ENCODE measurements at places on chromosomes 12 and 14.

- DNase-seq, result no peak
These were observed 49.2 kb upstream of the AEBP2 start for GRCh38 chr12:19390051-19390598.

DNA sequence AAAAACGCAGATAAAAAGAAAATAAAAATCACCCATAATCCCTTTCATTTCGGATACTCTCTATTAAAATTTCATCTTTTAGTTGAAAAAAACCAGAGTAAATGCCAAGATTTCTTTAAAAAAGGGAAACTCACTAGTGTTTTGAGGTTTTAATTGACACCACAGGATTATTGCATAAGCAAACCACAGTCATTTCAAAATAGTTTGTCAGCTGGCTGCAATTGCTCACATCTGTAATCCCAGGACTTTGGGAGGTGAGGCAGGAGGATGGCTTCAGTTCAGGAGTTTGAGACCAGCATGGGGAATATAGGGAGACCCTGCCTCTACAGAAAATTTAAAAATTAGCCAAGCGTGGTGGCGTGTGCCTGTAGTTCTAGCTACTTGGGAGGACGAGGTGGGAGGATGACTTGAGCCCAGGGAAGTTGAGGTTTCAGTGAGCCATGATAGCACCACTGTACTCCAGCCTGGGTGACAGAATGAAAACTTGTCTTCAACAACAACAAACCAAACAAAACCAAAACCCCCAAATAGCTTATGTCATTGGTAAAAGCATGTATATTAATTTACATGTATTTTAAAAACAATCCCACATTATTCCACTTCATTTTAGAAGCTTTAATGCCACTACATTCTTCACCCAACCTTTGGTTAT is 48.8 kb downstream of the SYNE2 start:
- no peak for DNase-seq

DNA sequence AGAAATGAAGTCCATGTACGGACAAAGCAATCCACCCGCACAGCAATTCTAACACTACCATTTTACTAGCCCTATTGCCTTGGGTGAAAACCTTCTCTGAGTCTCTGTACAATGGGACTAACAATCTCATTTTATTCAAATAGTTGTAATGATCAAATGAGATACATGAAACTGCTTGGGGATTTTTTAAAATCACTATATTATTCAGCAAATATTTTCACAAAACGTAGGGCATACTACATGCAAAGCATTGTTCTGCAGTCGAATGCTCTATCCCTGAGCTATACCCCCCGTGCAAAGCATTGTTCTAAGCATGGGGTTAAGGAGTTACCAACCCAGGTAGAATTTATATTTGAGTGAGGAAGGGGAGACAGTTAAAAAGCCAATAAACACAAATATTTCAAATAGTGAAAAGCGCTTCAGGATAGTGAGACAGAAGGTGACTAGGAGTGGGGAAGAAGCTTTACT is 554 bp upstream of the ATF7 start:
- no peak for DNase-seq

DNA sequence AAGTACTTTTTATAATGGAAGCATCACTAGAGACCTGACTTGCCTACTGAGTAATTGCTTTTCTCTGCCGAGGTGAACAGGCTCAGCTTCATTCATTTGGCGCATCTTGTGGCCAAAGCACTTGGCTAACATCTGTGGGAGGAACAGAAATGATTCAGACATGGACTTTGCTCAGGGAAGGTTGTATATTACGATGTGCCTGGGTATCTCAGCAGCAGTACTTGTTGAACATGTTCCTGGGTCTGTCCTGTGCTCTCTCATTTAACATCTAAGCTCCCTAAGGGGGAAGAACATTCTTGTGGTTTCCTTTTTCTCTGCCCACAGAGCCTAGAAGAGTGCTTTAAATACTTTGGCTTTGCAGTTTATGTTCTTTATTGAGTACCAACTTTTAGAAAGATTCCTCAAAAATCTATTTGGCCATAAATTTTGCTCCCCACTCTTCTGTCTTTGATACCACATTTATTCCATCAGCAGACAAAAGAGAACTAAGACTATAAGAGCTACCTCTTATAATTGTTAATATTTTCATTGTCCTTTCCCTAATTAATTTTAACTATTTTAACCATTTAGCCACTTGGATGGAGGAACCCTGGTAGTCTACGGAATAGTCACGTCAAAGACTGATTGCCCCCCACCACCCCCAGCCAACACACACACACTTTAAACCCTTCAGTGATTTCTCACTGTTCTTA is 101.2 kb upstream of the EGLN3 start:
- peak; percentile 73 for DNase-seq

DNA sequence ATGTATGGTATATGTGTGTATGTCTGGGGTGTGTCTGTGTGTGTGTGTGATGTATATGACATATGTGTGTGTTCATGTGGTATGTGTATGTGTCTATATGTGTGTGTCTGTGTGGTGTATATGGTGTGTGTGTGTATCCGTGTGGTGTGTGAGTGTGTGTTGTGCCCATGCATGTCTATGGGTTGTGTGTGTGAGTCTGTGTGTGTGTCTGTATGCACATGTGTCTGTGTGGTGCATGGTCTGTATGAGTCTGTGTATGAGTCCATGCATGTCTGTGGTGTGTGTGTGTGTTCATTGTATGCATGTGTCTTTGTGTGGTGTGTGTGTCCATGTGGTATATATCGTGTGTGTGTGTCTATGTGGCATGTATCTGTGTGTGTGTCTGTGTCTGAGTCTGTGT is 168.1 kb upstream of the GSC start:
- no peak for DNase-seq

DNA sequence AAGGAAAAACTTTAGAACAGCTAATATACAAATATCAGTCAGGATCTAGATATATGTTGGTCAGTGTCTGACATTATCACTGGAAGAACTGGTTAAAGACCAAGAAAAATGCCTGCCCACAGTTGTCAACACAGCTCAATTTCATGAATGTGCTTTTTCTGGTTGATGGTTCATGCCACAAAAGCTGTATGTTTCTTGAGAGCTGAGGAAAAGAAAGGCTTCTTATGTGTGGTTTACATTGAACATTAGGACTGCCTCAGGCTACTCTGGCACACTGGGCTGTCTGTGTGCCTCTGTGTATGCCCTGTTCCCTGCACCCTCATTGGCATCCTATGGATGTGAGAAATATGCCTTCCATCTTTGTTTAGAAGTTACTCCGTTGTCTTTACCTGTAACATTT is 218.8 kb upstream of the RGS6 start:
- no peak for DNase-seq

DNA sequence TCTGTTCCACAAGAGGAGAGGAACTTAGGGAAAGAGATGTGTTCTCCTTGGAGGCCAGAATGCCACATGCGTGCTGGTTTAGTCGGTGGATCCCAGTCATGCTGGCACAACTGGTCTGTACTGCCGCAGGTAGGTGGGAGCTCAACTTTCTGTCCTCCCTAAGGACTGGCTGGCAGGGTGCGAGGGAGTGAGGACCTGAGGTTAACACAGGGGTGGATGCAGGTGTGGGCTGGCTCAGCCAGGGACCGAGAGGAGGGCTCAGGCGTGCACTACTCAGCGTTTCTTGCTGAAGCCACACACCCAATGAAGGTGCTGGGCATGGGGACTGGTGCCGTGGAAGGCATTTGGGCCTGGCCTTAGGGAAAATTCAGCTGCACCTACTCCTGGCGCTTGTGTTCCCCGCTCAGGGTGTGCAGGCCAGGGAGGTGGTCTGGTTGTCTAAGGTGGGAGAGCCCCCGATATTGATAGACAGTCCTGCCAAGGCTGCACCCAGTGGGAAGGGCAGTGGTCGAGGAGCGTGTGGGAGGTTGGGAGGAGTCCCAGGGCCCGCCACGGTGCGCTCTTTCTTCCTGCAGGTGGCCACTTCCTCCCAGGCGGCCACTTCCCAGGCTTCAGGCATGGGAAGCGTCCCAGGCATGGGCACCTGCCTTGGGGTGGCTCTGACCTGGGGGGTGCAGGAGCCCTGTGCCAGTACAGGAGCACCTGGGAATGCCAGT is 138.4 kb downstream of the ADGRD1 start:
- DNase-seq, result no peak

DNA sequence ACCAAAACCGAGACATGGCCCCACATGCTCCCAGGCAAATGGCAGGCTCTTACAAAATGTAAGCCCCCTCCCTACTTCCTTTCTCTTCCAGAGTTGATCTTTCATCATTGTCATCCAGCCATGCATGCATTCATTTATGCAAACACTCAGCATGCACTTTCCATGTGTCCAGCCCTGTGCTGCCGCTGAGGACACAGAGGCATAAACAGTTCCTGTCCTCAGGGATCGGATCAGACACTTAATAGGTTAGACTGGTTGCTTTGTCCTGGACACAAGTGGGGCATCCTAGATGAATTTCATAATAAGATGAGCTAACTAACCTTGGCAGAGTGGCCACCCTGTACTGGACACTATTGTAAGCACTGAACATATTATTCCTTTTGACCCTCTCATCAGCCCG is 23.1 kb downstream of the PRIMA1 start:
- DNase-seq, result no peak

- no peak for DNase-seq
These were observed 225.4 kb upstream of the KITLG start for GRCh38 chr12:88805692-88806091.

DNA sequence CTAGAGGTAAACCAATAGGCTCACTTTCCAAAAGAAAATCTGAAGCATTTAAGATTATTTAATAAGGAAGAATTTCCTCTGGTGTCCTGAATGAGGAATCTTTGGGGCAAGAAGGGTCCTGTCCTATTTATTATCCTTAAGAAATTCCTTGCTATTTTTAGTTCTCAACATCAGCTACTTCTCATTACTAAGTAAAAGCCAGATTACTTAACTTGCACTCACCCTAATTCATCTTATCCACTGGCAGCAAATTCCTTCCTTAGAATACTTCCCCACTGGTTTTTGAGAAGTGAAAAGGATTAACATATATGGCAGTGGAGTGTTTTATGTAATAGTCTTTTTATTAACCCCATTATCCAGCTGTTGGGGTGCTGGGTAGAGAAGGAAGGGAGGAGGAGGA is 767.7 kb downstream of the DIO2 start:
- no peak for DNase-seq

GRCh38 chr12:40002178-40003169 is 103.4 kb downstream of the SLC2A13 start:
- no peak for DNase-seq

- DNase-seq, result no peak
These were observed 41.9 kb downstream of the PSMA6 start for GRCh38 chr14:35333797-35334743.

DNA sequence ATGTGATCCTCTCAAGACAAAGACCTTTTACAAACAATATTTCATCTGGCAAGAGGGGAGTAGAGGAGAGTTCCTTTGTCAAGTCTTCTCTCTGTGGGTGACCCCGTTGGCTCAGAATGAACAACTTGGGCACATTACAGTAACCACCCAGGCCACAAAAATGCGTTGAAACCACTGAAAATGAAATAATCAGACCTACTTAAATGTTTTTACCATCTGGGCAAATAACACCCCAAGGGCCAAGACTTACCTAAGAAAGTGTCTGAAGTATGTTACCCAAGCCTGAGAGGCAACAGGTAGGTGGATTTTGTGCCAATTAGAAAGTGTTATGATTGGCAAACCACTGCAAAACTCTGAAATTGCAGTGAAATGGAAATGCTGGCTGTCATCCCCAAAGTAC is 1.3 kb downstream of the TC2N start:
- DNase-seq, result no peak

- no peak for DNase-seq
These were observed 4.4 kb downstream of the KRT3 start for GRCh38 chr12:52791271-52792184.

DNA sequence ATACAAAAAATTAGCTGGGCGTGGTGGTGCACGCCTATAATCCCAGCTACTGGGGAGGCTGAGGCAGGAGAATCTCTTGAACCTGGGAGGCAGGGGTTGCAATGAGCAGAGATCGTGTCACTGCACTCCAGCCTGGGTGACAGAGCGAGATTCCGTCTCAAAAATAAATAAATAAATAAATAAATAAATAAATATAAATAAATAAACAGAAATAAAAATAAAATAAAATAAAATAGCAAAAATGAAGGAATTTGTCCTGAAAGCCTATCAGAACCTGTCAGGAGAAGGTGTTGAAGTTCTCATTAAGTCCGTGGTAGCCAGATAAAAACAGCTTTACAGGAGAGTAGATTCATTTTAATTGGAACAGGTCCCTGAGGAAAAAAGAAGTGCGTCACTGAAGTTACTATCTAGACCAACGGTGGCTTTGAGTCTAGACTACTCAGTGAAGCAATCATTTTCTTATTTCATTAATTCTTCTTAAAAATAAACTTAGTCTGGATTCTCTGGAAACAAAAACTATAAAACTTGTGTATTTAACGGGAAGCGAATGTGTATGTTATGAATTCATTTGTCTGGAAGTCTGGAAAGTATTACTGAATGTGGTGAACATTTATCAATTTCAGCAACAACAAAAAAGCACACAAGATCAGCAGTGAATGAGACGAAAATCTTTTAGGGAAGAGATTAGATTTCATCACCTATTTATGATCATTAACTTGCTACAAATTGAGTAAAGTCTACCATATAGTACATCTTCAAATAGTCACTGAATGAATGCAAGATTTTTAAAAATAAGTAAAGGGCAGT is 248.5 kb upstream of the PDE3A start:
- DNase-seq, result no peak

DNA sequence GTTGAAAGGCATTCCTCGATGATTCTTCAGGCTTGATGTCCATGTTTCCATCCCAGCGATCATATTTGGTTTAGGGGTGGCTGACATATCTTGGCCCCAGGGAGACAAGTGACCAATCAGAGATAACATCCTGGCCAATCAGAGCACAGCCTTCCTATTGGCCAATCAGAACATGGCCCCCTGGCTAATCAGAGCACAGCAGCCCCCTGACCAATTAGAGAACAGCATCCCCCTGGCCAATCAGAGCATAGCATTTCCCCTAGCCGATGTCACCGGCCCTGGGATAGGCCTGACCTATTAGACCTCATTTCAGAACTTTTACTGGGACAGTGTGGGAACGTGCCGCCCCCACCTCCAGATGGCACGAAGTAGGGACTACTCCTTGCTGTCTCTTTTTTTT is 182.2 kb downstream of the AACS start:
- no peak for DNase-seq

GRCh38 chr12:29572464-29572863 is 75.0 kb upstream of the OVCH1 start:
- DNase-seq, result no peak

- DNase-seq, result no peak
These were observed 2.6 kb downstream of the NOC4L start for GRCh38 chr12:132146772-132147422.

DNA sequence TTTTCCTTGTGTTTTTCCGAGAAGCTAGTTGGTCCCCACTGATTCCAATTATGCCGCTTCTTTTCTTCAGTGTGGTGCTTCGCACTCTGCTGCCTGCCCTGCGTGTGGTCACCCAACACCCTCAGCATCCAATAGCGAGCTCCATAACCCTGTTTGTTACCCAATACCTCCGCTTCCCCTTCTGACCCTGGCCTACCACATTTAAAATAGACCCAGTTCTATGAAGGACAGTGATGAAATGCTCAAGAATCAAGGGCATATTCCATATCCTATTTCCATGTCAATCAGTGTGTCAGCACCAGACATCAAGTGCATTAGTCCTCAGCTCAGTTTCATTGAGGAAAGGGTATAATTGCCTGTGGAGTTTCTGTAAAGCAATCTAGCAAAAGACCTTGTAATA is 9.5 kb downstream of the NDRG2 start:
- DNase-seq, result no peak
